Lung microvascular endothelial cell (primary cell): ENCODE measurements at places on chromosomes 7 and 10.

DNA sequence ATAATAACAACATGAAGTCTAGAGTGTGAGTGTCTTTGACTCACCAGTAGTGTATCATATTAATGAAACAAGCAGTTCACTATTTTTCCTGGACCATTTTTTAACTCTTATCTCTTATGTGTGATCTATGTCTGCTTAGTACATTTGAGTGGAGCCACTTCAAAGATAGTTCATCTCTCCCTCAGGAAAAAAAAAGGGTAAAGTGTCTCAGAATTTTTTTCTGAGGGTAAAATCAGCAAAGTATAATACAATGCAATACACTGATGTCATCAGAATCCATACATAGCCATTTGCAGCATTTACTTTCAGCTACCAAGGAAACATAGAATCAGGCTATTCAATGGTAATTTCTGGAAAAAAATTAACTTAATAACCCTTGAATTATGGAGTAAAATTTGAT is 706.7 kb downstream of the DNAJB9 start:
- DNase-seq = no peak

DNA sequence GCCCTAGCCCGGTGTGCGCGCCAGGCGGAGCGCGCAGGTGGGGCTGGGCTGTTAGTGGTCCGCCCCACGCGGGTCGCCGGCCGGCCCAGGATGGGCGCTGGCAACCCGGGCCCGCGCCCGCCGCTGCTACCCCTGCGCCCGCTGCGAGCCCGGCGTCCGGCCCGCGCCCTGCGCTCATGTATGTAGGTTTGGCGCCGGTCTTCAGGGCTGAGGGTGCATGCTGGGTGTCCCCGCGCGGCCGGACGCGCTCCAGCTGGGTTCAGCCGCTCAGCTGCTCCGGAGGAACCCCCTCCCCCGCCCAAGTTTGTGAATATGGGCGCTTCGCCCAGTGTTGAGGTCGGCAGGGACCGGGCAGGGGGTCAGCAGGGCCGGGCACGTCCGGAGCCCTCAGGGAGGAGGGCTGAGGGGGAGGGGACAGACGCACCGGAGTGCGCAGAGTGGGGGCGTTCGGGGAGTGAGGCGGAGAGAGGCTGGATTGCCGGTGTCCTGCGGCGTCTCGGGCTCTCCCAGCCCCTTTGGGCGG is 559 bp downstream of the VWC2 start:
- no peak for DNase-seq

- DNase-seq = no peak
These were observed 91.8 kb downstream of the COL28A1 start for GRCh38 chr7:7443806-7444350.

- DNase-seq = peak; percentile 55
These were observed 95.2 kb upstream of the JCAD start for GRCh38 chr10:30154561-30154960.

GRCh38 chr10:46236546-46236887 is 50.3 kb upstream of the ANTXRL start:
- DNase-seq = no peak

GRCh38 chr10:19993714-19994315 is 177.6 kb downstream of the PLXDC2 start:
- no peak for DNase-seq
